ENCODE measurements at places on chromosomes 3 and 15.

DNA sequence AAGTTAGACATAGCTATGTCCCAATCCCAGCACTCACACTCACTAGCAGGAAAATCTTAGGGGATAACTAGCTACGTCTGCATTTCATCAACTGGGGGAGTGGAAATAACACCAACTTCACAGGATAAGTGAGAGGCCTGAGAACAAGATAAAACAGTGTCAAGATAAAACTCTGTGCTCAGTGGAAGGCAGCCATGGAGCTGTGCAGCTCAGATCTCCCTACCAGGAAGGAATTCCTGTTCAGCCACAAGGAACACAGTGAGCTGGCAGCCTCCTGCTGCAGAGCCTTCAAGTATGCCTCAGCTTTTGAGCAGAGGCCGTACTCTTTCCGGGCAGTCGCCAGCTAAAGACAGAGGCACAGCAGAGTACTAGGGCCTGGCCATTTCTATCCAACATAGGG lies 115.8 kb upstream of the TOPAZ1 start:
- no peak for DNase-seq

DNA sequence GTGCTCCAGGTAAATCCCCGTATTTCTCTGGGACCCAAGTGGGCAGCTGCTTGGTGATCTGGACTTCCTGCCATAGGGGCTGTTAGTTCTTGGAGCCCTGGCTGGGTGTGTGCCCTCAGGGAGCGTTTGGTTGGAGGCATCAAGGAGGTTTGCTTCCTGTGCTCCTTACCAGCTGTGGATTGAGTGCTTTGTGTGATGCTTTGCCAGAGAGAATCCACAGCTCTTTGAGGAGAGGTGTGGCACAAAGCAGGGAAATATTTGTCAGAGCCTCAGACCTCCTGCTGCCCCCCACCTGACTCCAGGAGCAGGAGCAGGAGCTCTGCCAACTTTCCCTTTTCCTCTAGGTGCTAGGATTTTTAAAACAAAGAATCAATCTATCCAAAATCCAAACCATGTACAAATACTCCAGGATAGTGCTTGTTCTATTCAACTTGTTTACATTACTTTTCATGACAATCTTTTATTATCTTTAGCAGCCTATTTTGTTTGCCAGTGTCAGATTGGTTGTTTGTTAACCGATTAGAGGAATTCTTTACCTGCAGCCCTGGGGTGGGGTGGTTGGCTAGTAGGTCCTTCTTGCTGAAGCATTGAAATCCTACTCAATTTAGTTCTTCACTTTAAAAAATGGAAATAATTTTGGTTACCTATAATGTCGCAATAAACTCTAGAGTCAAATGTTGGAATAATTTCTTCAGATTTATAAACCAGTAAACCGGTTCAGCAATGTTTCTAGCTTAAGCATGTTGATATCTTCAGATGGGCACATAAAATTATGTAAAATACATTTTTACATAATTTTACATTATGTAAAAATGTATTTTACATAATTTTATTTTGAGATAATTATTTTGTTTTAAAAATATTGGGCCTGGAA lies 2.5 kb downstream of the CTDSPL start:
- DNase-seq = no peak

- no peak for DNase-seq
These were observed 56.5 kb upstream of the TMEM108 start for GRCh38 chr3:132981719-132982118.

DNA sequence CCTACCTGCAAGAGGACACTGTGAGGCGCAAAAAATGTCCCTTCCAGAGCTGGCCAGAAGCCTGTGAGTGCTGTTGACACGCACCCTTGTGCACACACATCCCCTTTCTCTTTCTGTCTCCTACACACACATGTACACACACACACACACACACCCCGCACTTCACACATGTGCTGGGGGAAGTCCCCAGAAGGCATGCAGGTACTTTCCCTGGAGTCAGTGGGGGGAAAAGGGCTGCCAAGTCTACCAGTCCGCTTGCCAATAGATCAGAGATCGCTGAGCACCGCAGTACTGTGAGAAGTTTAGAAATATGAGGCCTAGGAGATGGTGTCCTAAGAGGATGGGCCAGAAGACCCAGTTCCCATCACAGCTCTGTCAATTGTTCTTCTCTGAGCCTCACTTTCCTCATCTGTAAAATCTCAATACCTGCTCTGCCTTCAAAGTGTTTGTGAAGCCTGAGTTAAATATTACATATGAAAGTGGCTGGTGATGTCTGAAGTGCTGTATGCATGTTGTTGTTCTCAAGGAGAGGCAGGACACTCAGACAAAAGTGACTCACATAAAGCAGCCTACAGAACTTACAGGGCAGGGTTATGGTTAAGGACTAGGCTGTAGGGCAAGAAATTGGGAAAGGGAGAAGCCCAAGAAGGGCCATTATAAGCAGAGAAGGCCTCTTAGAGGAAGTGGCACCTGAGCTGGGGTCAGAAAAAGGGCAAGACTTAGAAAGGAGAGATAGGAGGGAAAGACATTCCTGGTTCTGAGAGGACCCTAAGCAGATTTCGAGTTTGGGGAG lies 6.8 kb downstream of the IL17RE start:
- DNase-seq = no peak

GRCh38 chr3:114627770-114628169 lies 333.9 kb downstream of the TIGIT start:
- DNase-seq = no peak

DNA sequence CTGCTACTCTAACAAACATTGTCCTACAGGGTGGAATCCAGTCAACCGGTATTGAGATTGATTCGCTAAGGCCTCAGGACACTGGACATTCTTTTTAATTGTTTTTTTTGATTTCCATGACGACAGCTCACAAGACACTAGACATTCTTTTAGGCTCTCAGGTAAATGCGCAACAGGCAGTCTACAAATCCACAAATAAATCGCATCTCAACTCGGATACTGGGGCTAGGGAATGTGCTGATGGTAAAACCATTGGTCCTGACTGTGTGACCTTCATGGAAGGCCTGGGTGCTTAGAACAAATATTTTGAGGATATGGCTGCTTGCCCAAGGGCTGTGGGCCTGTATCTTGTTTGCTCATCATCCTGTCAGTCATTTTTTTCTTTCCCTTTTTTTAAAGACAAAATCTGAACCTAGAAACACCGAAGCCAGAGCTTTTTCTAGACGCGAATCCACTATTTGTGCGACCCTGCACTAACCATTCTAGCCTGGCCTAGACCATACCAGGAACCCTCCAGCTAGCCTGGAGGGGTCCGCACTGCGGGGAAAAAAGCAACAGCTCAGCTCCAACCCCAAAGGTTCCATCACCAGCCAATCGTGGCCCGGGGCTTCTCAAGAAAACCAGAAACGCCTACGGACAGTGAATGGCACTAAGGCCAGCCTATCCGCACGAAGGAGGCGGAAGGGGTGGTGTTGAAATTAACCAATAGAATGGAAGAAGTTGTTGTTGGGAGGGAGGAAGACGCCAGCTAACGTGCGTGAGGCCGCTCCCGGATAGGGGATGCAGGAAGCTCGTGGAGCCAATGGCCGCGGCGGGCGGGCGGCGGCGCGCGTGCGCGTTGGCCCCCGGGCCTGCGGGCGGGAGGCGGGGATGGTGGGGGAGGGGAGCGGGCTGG lies 18.1 kb upstream of the CHD2 start:
- DNase-seq = peak; percentile 99

GRCh38 chr3:30604558-30604957 lies 1.8 kb upstream of the TGFBR2 start:
- no peak for DNase-seq
